Psoas muscle (tissue), 8 donors: ENCODE measurements at places on chromosomes 12 and 14. TPM values are rescaled to one million over a fixed set of nuclear protein-coding genes. Genes with fewer than 3 reads are reported as not detected.

DNA sequence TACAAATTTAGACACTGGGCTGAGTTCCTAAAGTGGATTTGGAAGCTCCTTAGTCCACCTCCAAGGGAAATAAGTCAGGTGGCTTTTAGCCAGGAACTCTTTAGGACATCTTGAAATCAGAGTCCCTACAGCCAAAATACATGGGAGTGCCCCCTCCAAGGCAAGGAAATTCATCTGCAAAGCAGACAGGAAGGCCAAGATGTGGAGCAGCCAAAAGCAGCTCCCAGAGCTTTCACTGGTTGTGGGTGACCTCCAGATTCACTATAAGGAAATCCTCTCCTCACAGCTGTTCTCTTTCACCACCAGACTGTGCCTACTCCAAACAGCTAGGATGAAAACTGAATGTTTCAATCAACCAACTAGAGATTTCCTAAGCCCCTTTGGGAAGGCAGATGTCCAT, 6.6 kb downstream of the TTC9 start:
- peaks cover 2% of the 10 kb centered on the region for H3K27me3 ChIP-seq
- no peak for DNase-seq
- no peaks in the 10 kb centered on the region for H3K4me1 ChIP-seq
- no peaks in the 10 kb centered on the region for H3K36me3 ChIP-seq

The CELA1 gene
- not detected for total RNA-seq

- H3K27ac ChIP-seq, result no peak overlapping the region
- no peak for DNase-seq
- no peak overlapping the region for H3K4me3 ChIP-seq
- no peaks in the 10 kb centered on the region for H3K4me1 ChIP-seq
Observed at GRCh38 chr14:95915330-95915729, 38.7 kb downstream of the TUNAR start.

DNA sequence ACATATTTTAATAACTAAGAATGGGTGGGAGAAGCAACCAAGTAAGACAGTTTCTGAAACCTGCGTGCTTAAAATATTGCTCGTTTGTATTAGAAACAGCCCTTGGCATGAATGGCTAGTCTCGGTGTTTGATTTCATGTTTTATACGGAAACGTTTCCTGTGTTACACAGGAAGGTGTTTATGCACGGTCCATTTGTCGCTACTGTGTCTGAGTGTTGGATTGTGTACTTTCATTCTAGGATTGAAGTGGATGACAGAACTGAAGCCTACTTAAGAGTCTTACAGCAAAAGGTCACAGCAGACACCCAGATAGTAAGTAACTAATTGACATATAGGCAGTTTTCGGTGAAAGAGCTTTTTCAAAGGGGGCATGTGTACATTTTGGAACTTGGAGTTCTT, 19.6 kb downstream of the PIWIL1 start:
- no peak overlapping the region for H3K27ac ChIP-seq
- H3K4me3 ChIP-seq, result no peak overlapping the region
- no peaks in the 10 kb centered on the region for H3K4me1 ChIP-seq
- no peak for DNase-seq

DNA sequence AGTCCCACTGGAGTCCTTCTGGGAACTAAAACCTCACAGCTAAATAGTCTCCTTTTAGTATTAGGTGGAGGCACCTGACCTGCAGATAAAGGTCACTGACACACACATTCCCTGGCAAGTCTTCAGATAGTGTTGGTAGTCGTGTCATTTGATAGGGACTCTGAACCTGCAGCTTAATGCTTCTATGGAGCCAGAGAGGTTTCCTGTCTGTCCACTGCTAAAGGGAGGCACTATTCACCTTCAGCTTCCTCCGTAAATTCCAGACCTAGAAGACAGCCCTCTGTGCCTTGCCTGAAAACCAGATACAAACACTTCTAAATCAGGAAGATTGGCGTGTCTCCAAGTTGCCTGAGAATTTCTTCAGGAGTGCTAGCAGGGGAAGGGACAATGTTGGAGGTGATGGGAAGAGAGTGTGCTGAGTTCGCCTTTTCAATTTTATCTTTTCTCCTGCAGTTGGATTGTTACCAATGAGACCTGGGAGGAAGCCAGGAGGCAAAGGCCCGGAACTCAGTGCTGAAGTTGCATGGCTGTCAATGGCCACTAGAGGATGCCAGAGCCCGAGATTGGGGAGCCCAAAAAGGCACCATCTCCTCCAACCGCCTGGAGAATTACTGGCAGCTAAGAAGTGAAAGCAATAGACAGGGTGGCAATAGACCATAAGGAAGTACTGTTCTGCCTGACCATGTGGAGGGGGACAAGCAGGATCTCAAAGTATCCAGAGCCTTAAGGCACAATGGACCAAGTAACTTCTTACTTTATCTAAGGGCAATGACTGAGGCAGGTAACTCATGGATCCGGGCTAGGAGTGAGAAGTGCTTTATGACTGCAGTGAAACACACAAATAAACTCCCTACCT, 81.6 kb upstream of the SCAF11 start:
- H3K27ac ChIP-seq, result no peak overlapping the region
- H3K27me3 ChIP-seq, result no peaks in the 10 kb centered on the region
- peak; percentile 59 for DNase-seq
- no peaks in the 10 kb centered on the region for H3K36me3 ChIP-seq

- H3K27ac ChIP-seq, result peak overlapping the region; percentile 78
- no peaks in the 10 kb centered on the region for H3K27me3 ChIP-seq
- peak; percentile 83 for DNase-seq
- H3K36me3 ChIP-seq, result peaks cover 28% of the 10 kb centered on the region
Observed at GRCh38 chr12:124391340-124392261, 96.7 kb downstream of the RFLNA start.

DNA sequence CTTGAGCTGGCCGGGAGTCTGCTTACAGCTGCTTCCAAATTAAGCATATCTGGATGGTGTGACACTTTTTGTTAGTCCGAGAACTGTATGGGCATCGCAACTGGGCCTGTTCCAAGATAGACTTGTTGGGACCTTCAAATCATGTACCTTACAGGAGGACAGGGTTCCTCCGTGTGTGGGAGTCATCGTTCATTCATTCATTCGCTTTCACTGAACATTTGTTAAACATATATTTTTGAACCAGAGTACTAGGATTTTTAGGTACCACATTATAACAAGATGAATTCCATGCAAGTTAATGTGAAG, 387 bp upstream of the IPO8 start:
- H3K4me1 ChIP-seq, result peaks cover 37% of the 10 kb centered on the region
- peak overlapping the region; percentile 84 for H3K27ac ChIP-seq
- H3K36me3 ChIP-seq, result no peaks in the 10 kb centered on the region
- H3K4me3 ChIP-seq, result peak overlapping the region; percentile 88

The ARHGAP5 gene
- 81.8 TPM for total RNA-seq

DNA sequence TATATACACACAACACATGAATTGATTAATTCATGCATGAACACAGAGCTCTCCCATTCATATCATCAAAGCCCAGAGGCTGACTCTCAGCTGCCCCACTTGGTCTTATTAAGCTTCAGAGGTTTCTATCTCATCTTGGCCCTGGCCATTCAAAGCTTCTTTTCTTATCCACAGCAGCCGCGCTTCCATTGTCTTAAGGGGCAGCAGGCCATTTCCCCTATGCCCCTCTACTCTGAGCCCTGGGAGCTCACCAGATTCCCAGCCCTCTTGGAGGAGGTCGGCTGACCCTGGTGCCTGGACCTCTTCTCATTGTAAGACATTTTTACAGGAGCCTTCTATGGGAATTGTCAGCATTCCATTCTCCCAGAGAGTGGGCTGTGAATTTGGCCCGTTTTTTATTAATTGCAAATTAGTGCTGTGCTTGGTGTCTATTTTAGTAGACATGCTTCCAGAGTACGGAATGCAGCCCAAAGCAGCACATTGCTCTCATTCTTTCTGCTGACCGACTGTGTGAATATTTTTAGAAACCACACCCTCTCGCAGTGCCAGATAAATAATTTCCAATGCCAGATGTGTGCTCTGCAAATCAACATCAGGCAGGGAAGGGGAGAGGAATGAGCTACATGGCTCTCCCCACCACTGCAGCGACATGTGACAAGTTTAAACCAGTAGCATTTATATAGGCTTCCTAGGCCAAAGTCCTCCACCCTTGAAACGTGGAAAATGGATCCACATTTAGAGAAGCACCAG, 58.5 kb downstream of the NUAK1 start:
- no peak for DNase-seq
- no peak overlapping the region for H3K27ac ChIP-seq
- H3K36me3 ChIP-seq, result peaks cover 3% of the 10 kb centered on the region
- peaks cover 16% of the 10 kb centered on the region for H3K4me1 ChIP-seq
- H3K27me3 ChIP-seq, result no peaks in the 10 kb centered on the region

DNA sequence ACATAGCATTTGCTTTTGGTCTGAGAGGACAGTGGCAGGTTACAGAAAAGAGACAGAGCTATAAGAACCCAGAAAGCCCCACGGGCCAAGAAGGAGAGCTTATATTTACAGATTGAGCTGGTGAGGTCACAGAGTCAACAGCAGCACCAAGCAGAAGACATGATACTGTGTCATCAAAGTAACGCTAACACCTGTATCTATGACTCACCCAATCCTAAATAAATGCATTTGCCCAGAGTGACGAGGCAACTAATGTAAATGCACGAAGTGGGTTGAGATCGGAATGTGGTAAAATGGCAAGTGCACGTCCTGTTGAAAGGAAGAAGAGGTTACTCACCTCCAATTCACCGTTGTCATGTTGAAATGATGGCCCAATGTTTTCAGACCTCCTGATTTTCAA, 6.7 kb upstream of the CD163L1 start:
- H3K4me1 ChIP-seq, result no peaks in the 10 kb centered on the region
- no peak overlapping the region for H3K27ac ChIP-seq
- no peaks in the 10 kb centered on the region for H3K27me3 ChIP-seq
- no peaks in the 10 kb centered on the region for H3K36me3 ChIP-seq
- no peak for DNase-seq
- H3K4me3 ChIP-seq, result no peak overlapping the region

The ADAM21 gene
- total RNA-seq, result 0.11 TPM

The CD27 gene
- 0.28 TPM for total RNA-seq

GRCh38 chr12:126761420-126761819, 1505.5 kb upstream of the TMEM132C start:
- H3K4me3 ChIP-seq, result no peak overlapping the region
- H3K4me1 ChIP-seq, result no peaks in the 10 kb centered on the region
- no peaks in the 10 kb centered on the region for H3K27me3 ChIP-seq
- no peak for DNase-seq

GRCh38 chr14:50051106-50051505, 65.3 kb downstream of the VCPKMT start:
- no peaks in the 10 kb centered on the region for H3K27me3 ChIP-seq
- H3K4me3 ChIP-seq, result no peak overlapping the region
- H3K36me3 ChIP-seq, result no peaks in the 10 kb centered on the region
- no peaks in the 10 kb centered on the region for H3K4me1 ChIP-seq

DNA sequence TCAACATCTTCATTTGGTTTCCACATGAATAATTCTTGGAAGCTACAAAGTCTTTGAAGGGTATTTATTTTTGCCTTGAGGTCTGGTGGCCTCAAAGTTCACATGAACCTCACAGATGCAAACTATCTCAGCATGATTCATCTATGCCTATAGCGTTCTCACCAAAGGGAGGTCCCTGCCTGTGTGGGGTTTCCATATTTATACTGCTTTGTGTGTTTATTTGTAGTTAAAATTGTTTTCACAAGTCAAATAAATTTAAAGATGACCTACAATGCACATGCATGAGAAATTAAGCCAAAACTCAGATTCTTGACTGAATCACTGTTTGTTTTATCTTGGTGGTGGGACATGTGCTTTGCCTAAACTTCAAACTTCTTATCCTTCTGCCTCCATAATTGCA, 176.7 kb downstream of the PPM1H start:
- no peak overlapping the region for H3K27ac ChIP-seq
- no peaks in the 10 kb centered on the region for H3K36me3 ChIP-seq
- H3K4me1 ChIP-seq, result peaks cover 5% of the 10 kb centered on the region
- no peaks in the 10 kb centered on the region for H3K27me3 ChIP-seq
- no peak overlapping the region for H3K4me3 ChIP-seq

DNA sequence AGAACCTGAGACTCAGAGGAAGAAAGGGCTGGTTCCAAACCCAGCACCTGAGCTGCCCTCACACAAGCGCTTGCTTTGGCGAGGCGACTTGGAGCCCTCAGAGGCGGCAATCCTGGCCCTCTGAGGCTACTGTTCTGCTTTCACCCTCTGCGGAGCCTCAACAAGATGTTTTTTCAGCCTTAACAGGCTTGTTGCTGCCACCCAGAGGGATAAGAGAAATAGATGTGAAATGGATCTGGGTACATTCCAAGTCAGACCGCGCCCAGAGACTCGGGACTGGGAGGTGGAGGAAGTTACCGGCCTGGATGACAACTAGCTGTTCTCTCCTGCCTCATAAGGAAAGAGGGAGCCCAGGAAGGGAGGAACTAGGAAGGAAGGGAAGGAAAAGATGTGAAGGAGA, 89.6 kb downstream of the TTC7B start:
- H3K4me3 ChIP-seq, result peak overlapping the region; percentile 9
- H3K4me1 ChIP-seq, result peaks cover 10% of the 10 kb centered on the region
- no peaks in the 10 kb centered on the region for H3K27me3 ChIP-seq
- H3K27ac ChIP-seq, result peak overlapping the region; percentile 78

- no peak overlapping the region for H3K4me3 ChIP-seq
- no peaks in the 10 kb centered on the region for H3K27me3 ChIP-seq
- no peak overlapping the region for H3K27ac ChIP-seq
- no peaks in the 10 kb centered on the region for H3K36me3 ChIP-seq
- H3K4me1 ChIP-seq, result no peaks in the 10 kb centered on the region
Observed at GRCh38 chr14:94355191-94355794, 32.2 kb upstream of the SERPINA6 start.

GRCh38 chr14:104542871-104543830, 36.4 kb upstream of the C14orf180 start:
- H3K4me3 ChIP-seq, result no peak overlapping the region
- H3K4me1 ChIP-seq, result no peaks in the 10 kb centered on the region
- no peak for DNase-seq
- H3K36me3 ChIP-seq, result no peaks in the 10 kb centered on the region
- H3K27ac ChIP-seq, result no peak overlapping the region
- H3K27me3 ChIP-seq, result no peaks in the 10 kb centered on the region

- H3K4me1 ChIP-seq, result no peaks in the 10 kb centered on the region
- peak; percentile 27 for DNase-seq
- H3K27ac ChIP-seq, result no peak overlapping the region
- no peaks in the 10 kb centered on the region for H3K36me3 ChIP-seq
Observed at GRCh38 chr12:132308853-132309595, 20.4 kb downstream of the GALNT9 start.

The SCNN1A gene
- total RNA-seq, result 0.57 TPM

DNA sequence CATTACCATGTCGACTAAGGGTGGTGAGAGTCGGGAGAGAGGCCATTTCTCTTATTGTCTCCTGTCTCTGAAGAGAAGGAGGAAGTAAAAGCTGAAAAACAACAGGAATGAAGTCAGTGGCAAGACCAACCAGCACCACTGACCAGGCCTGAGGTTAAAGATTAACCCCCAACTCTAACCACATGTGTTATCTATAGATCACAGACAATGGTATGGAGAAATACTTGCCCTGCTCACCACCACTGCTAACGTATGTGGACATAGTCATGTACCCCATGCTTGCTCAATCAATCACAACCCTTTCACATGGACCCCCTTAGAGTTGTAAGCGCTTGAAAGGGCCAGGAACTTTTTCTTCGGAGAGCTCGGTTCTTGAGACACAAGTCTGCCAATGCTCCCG, 690.9 kb upstream of the LMO3 start:
- no peaks in the 10 kb centered on the region for H3K36me3 ChIP-seq
- H3K27me3 ChIP-seq, result no peaks in the 10 kb centered on the region
- no peak overlapping the region for H3K4me3 ChIP-seq
- no peak overlapping the region for H3K27ac ChIP-seq
